Tibial nerve (tissue), 4 donors: ENCODE measurements at places on chromosomes 1 and 21. TPM values are rescaled to one million over a fixed set of nuclear protein-coding genes. Genes with fewer than 3 reads are reported as not detected.
A peak's percentile ranks its signal among the peaks of the same experiment; 100 is the strongest.

LCE3B gene
- not detected for total RNA-seq

S100A7A gene
- not detected for total RNA-seq

DNA sequence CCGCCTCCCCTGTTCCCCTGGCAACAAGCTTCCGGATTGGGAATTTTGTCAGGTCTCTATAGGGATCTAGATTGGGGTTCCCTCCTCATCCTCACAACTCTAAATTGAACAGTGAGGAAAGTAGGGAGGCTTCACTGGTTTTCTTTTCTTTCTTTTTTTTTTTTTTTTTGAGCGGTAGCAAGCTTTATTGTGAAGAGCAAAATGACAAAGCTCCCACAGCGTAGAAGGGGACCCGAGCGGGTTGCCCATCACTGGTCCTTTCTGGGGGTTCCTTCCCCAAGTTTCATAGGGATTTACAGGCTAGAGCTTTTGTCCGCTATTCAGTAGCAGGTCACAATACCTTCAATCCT, 10.3 kb downstream of the ARHGEF2 start:
- DNase-seq: no peak
- no peaks in the 10 kb centered on the region for H3K27me3 ChIP-seq
- H3K4me1 ChIP-seq: peaks cover 72% of the 10 kb centered on the region
- no peak overlapping the region for H3K4me3 ChIP-seq

MAD2L2 gene
- 28.2 TPM for total RNA-seq

- DNase-seq: no peak
- H3K36me3 ChIP-seq: no peaks in the 10 kb centered on the region
- H3K4me1 ChIP-seq: peaks cover 11% of the 10 kb centered on the region
Measured at GRCh38 chr21:37566790-37567615, 200.4 kb downstream of the DYRK1A start.

DNA sequence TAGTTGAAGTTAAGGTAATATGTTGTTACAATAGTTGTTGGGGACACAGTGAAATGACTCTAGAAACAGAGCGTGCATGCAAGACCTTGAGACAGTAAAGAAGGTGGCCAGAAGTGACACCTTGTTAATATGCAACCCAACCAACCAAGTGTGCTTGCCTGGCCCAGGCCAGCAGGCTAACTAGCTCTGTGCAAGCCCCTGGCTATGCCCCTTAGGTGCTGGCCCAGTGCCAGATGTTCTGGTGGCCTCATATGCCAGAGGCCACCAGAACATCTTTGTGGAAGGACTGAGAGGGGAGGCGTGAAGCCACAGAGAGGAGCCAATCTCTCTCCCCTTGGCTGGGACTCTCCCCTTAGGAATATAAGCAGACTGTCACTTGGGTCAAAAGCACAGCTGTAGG, 111.2 kb upstream of the JUN start:
- H3K4me1 ChIP-seq: peaks cover 26% of the 10 kb centered on the region
- H3K4me3 ChIP-seq: no peak overlapping the region
- no peaks in the 10 kb centered on the region for H3K27me3 ChIP-seq
- DNase-seq: no peak

- DNase-seq: no peak
- no peak overlapping the region for H3K4me3 ChIP-seq
- no peaks in the 10 kb centered on the region for H3K27me3 ChIP-seq
- no peaks in the 10 kb centered on the region for H3K36me3 ChIP-seq
- no peaks in the 10 kb centered on the region for H3K4me1 ChIP-seq
Measured at GRCh38 chr1:177800400-177801088, 169.3 kb downstream of the SEC16B start.

TDRD5 gene
- not detected for total RNA-seq

DNA sequence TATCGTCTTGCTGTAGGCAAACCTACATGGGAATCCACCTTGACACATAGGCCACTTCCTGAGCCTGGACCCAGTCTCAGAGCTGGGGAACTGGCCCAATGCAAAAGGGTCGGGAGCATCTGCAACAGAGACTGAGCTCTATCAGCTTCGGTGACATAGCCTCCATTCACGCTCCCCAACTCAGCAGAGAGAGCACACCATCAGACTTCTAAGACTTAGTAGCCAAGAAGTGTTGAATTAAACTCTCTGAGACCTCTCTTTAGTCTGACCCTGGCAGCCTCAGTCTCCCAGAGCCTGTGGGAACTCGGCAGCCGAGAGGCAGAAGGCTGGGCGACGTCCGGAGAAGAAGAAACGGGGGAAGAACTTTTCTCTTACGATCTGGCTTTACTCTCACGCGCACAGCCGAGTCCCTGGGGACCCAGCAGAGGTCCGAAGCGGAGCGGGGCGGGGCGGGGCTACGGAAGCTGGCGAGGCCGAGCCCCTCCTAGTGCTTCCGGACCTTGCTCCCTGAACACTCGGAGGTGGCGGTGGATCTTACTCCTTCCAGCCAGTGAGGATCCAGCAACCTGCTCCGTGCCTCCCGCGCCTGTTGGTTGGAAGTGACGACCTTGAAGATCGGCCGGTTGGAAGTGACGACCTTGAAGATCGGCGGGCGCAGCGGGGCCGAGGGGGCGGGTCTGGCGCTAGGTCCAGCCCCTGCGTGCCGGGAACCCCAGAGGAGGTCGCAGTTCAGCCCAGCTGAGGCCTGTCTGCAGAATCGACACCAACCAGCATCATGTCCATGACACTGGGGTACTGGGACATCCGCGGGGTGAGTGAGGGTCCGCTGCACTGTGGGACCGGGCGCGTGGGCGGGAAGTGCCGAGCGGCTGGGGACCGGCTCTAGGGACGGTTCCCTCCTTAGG, at the start of gene GSTM4:
GSTM4 (plus strand) TSS at position 485 of the 905 bp plus-strand sequence; CDS start at position 776, 291 bp downstream.
- peak; percentile 77 for DNase-seq
- H3K4me1 ChIP-seq: no peaks in the 10 kb centered on the region
- peak within 1 kb of the TSS; percentile 83 for H3K27ac ChIP-seq
- H3K27me3 ChIP-seq: no peaks in the 10 kb centered on the region

GRCh38 chr1:36845802-36846201, 188.5 kb downstream of the GRIK3 start:
- no peaks in the 10 kb centered on the region for H3K36me3 ChIP-seq
- H3K27me3 ChIP-seq: no peaks in the 10 kb centered on the region
- no peak overlapping the region for H3K27ac ChIP-seq
- H3K4me3 ChIP-seq: no peak overlapping the region
- no peaks in the 10 kb centered on the region for H3K4me1 ChIP-seq
